ENCODE measurements at places on chromosomes 6 and 20. TPM values are rescaled to one million over a fixed set of nuclear protein-coding genes. Genes with fewer than 3 reads are reported as not detected.

GRCh38 chr6:140487586-140487985, 1113.1 kb upstream of the CITED2 start:
- DNase-seq = no peak

DNA sequence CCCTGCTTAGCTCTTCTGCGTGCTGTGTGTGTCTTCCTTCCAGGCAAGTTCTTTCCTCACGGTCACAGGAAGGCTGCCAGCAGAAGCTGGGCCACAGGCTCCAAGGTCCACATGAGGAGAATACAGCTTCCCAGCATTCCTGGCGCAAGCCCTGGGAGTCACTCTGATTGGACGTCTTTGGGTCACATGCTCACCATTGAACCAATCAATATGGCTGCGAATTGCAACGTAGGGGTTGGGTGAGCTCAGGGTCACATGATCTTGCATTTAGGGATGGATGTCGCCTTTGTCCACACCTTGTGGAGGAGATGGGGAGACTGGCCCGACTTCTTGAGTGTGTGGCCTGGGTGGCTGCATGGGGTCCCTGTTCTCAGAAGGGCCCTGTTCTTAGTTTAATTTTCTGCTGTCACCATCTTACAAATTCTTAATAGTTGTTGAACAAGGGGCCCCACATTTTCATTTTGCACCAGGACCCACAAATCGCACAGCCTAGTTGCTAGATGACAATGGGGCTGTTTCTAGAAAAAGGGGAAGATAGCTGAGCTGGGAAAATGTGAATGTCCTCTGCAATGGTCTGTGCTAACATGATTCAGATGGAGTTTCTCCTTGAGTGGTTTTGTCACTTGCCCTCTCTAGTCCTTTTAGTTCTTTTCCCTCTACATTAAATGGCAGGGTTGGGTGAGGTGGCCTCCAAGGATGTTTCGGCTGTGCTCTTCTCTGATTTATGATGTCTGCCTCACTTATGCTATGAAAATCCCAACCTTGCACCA, 149.6 kb downstream of the CDH26 start:
- no peak for DNase-seq

GRCh38 chr6:107077710-107078109, 37.6 kb downstream of the BEND3 start:
- no peak for DNase-seq

DNA sequence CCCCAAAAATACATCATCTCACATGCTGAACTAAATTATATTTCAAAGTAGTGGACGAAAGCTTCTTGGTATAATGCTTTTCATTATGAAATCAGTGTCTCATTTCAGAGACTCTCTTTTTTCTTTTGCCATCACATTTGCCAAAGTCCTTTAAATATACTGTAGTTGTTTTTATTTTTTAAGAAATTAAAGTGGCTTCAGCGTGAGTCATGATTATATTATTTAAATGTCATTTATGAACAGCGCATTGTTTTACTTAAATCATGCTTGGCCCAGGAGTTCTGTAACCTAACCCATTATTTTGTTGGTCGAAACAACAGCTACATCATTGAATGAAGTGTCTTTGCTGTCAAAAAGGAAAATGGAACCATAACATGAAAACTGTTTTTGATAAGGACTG, 100.9 kb downstream of the CD109 start:
- DNase-seq = no peak

GRCh38 chr6:7198833-7199800, 91.4 kb downstream of the RREB1 start:
- no peak for DNase-seq

DNA sequence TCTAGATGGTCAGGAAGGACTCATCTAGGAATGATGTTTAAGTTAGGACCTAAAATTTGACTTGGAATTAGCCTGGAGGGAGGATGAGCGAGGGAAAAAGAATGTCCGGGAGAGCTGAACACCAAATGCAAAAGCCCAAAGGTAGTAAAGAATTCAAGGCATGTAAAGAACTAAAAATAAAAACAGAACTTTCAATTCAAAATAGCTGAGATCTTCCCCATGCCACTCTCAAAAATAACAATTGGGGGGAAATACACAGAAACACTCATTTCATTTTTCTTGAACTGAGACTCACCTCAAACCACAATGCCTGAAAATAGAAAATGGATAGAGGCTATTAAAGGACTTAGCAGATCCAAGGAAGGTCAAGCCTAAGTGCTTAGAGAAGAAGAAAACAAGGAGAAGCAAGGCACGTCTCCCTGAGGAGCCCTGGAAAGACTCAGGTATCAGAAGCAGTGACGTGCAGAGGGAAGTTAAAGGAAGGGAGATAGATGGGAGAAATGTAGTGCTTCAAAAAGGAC, 10.4 kb downstream of the PXT1 start:
- no peak for DNase-seq

DNA sequence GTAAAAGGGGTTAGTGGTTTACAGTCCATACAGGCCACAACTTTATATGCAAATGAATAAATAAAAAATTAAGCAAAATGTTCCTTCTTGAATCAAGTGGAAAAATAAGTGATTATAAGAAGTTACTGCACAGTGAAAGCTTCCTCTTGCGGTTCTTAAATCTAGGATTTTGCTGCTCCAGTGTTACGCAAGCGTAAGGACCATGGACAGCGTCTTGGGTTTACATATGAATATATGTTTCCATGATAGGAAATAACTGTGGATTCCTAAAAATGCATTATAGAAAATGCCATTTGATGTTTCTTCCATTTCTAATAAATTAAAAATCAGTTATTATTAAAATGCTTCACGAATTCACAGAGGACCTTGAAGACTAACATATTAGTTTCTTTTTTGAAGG, 176.6 kb upstream of the POU3F2 start:
- peak; percentile 30 for DNase-seq

GRCh38 chr6:119312441-119312840, 37.1 kb downstream of the MAN1A1 start:
- no peak for DNase-seq

DNA sequence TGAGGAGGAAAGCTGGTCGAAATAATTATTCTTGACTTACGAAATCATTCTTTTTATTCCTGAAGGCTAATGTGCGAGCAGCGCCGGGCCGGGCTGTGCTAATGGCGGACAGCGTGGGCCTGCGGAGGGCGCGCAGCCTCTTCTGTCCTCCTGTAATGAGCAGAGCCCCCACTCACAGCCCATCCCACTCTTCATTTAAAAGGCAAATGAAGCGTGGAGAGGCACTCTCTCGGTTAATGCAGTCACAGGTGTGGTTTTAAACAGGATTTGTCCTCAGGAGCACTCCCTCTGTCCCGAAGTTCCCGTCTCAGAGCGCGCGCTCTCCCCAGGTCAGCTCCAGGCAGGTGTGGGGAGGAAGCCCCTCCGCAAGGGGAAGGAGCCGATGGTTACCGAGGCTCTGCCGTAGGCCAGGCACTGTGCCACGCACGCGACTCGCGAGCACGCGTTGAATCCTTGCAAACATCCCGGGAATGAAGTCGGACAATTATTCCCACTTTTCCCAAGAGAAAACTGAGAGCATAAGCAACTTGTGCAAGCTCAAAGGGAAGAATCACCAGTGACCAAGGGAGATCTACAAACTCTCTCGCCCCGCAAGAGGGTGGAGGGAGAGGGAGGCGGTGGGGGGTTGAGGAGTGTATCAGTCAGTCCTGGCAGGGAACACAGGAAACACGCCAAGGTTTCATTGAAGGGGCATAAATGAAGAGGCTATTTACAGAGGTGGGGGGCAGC, 35.5 kb upstream of the ZFAND3 start:
- DNase-seq = no peak

- DNase-seq = no peak
These were observed 288.5 kb upstream of the CNR1 start for GRCh38 chr6:88454658-88455057.

Gene TP53TG5
- polyA plus RNA-seq = 0.97 TPM

Gene NHLRC1
- polyA plus RNA-seq = 1.9 TPM

Gene GPR63
- polyA plus RNA-seq = 4.5 TPM

Gene RRAGD
- 31.8 TPM for polyA plus RNA-seq
